ENCODE measurements at places on chromosomes 6 and 20.
A peak's percentile ranks its signal among the peaks of the same experiment; 100 is the strongest.

- DNase-seq = no peak
Measured at GRCh38 chr6:63597141-63598048, 25.1 kb downstream of the LOC128125822 start.

- no peak for DNase-seq
Measured at GRCh38 chr6:44263354-44264100, 1.8 kb downstream of the NFKBIE start.

- no peak for DNase-seq
Measured at GRCh38 chr20:36998652-36999051, 47.1 kb upstream of the SAMHD1 start.

DNA sequence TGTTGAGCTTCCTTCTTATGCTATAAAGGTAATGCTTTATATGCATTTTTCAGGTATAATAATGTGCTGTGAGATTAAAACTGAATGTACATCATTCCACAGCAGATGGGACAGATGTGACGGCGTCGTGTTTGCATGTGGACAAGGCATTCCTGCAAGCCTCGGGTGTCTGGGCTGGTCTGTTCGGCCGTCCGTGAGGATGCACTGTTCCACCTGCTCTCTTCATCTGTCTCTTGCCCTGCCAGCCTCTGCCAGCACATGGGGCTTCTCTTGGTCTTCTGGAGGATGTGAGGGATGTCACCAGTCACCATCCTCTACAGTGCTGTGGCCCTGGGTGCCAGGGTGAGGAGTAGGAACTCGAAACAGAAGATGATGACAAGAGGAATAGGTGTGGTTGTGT is 223.2 kb downstream of the ERMARD start:
- no peak for DNase-seq

DNA sequence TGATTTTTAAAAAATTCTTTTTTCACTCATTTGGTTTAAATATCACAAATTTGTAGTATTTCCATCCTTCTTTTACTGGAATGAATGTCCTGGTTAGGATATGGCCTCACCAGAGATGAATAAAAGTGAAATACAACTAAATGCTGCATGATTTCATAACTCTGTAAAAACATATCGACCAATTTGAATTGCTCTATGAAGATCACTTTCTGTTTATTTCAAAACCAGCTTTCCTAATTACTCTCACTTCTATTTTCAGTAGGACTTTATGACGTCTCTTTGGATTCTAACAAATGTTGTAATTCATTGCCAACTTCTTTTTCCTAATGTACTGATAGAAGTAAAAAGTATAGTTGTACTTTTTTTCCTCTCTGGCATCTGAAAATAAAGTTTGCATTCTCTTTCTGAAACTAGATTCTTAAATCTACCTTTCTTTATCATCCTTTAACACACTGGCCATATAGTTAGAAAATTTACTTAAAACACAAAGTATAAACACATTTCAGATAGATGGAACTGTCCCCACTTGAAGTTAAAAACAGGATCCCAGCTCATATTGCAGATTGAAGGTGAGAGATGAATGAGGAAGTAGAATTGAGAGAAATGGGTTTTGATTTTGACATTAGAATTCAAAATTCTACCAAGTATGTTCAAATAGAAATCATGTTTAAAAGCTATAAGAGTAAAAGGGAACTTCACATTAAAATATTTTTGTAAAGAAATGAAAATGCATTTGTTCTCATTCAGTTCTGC is 40.3 kb upstream of the IL20RA start:
- no peak for DNase-seq

DNA sequence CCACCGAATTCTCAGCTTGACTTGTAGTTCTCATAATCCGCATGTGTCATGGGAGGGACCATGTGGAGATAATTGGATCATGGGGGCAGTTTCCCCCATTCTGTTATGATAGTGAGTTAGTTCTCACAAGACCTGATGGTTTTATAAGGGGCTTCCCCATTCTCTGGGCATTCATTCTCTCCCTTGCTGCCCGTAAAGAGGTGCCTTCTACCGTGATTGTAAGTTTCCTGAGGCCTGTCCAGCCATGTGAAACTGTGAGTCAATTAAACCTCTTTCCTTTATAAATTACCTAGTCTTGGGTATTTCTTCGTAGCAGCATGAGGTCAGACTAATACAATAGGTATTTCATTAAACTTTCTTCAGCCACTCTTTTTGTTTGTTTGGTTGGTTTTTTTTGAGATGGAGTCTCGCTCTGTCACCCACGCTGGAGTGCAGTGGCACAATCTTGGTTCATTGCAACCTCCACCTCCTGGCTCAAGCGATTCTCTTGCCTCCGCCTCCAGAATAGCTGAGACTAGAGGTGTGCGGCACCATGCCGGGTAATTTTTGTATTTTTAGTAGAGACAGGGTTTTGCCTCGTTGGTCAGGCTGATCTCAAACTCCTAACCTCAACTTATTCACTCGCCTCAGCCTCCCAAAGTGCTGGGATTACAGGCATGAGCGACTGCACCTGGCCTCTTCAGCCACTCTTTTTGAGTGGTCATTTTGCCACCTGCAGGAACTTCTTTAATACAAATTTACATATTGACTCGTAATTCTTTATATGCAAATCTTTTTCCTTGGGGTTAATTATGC is 36.3 kb downstream of the GSTA2 start:
- no peak for DNase-seq

- no peak for DNase-seq
Measured at GRCh38 chr6:10451828-10452509, 37.1 kb upstream of the TFAP2A start.

- no peak for DNase-seq
Measured at GRCh38 chr6:7882505-7883257, 27.9 kb downstream of the TXNDC5 start.

GRCh38 chr6:6486595-6486994 is 101.9 kb upstream of the LY86 start:
- DNase-seq = no peak

DNA sequence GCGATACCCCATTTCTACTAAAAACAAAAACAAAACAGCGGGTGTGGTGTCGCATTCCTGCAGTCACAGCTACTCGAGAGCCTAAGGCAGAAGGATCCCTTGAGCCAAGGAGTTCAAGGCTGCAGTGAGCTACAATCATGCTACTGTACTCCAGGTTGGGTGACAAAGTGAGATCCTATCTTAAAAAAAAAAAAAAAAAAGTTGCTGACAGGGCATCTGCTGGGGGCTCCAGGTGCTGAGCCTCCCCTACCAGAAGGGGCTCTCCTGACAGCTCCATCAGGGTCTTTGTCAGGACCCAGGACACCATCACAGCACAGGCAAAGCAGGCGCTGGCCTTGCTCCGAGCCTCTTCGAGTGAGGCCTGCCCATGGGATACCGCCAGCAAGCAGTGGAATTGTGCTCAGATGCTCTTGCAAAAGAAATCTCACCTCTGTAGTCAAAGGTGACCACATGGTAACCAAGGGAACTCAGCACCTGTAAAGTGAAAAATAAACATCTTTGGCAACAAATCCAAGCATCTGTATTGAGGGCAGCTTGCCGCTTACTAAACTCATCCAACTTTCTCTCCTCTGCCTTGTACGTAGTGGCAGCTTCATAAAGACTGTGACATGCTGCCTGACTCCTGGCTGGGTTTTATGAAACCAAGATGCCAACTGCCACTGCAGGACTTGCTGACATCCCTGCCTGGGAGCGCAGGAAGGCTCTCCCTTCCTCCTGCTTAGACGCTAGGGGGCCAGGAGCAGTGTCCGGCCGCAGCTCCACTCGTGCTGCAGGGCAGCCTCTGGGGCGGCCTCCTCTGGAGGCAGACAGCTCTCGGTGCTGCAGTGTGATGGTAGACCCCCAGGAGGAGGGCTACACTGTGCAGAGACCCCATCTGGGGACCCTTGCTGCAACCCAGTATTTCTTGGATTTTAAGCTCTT is 66.9 kb downstream of the PYGB start:
- DNase-seq = peak; percentile 22

DNA sequence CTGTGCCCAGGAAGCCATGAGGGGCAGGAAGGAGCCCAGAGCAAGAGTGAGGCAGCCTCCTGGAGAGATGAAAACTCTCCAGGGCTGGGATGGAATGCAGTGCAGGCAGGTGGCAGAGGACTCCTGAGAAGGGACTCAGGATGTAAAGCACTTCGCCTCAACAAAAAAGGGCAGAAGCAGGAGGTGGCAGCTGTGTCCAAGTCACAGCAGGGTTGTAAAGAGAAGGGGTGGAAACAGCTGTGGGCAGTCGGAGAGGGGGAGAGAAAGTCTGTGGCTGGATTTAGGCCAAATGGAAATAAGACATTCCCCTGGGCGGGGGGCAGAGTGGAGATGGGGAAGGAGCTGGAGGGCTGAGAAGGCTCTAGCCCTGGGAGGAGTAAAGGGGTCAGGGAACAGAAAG is 34.9 kb downstream of the CYP21A2 start:
- DNase-seq = peak; percentile 59

- DNase-seq = no peak
Measured at GRCh38 chr6:53107091-53107490, 41.5 kb downstream of the GCM1 start.

- no peak for DNase-seq
Measured at GRCh38 chr20:44218446-44218845, 7.9 kb upstream of the OSER1 start.

- no peak for DNase-seq
Measured at GRCh38 chr20:4089756-4090487, 74.6 kb upstream of the RNF24 start.

GRCh38 chr6:110938171-110938570 is 20.3 kb upstream of the GTF3C6 start:
- no peak for DNase-seq

GRCh38 chr6:111646942-111647341 is 41.3 kb upstream of the TRAF3IP2 start:
- peak; percentile 60 for DNase-seq

DNA sequence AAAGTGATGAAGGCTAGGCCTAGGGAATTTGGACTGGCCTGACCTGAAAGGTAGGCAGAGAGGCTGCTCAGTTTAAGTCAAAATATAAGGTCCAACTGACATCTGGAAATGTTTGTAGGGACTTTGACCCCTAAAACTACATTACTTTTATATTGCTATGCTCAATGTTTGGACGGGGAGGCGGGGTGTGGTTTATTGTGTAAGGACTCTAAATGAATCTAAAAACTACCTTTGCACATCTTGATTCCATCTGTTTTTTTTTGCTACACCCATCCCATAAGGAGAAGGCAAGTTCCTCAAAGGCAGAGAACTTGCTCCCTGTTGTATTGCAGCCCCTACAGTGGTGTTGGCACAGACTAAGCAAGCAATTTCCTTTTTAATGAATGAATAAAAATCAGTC is 227.1 kb downstream of the HACE1 start:
- no peak for DNase-seq

DNA sequence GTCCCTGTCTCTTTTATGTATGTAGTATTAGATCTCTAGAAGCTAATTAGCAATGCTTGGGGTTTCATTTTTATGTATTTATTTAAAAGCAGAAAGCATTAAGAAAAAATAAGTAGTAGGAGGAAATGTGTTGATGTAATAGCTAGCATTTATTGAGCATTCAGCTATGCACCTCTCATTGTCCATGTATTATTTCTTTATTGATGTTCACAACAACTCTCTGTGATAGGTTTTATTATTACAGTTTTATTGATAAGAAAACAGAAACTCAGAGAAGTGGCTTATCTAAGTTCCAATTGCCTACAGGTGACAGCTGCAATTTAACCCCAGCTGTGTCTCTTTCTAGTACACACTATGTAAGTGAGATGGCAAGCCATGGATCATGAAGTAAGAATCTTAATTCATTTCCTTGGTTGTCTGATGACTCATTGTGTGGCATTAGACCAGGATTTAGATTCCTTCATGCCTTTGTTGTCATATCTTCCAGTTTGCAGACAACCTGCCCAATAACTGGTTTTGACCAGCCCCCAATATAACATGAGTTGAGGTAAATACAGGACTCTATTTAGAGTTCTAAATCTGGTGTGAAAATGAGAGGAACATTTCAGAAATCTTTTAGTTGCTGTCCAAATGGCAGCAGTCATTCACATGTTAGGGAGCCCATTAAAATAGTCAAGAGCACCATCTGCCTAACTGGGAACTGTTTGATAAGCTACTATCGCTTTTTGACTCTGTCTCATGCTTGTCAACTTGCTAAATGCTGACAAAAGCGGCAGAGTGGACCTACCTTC is 170.8 kb upstream of the PHACTR1 start:
- DNase-seq = no peak

- no peak for DNase-seq
Measured at GRCh38 chr6:107418118-107418517, 41.2 kb downstream of the PDSS2 start.

GRCh38 chr6:39821742-39822532 is 29.8 kb downstream of the DAAM2 start:
- peak; percentile 82 for DNase-seq

DNA sequence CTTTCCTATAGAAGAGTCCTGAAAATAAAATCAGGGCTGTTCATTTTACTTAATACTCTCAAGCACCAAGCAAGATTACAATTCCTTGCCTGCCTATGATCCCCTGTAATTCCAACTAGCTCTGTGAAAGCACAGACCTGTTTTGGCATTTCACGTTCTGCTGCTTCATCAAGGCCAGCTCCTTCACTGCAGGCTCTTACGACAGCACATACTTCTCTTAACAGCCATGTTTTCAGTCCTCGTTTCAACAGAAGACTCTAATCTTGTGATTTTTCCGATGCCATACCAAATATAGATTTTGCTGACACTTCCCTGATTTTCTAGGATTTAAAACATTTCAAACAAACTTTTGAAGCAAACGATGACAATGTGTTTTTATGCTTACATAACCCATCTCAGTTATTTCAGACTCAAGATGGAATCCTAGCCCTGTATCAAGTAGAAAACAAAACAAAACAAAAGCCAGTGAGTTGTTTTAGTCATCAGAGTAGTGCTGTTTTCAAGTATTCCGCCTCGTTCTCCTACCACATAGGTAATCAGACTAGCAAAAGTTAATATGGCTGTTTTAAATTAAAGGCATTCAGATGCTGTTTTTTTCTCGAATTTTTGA is 616.5 kb upstream of the CITED2 start:
- no peak for DNase-seq

DNA sequence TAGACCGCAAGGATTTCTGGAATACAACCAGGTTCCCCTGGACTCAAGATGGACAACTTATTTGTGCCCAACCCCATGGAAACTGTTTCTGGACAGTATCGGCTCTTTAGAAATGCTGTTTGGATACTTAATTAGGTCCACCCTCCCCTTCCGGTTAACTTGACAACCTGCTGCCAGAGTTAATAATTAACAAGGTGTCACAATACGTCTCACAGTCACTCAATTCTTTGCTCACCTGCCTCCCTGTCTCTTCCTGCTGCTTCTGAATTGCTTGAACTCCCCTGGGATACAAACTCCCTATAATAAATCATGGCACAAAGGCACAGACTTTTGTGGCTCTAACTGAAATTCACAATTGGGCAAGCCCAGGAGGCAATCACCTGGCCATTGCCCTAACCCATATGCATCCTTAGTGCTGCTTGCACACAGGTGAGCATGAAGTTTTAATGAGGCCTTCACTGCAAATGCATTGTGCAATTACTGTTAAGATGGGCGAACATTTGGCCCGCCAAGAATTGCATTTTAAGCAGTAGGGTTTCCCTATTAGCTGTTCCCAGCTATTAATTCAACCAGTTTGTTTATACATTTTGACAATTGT is 504.4 kb upstream of the NOX3 start:
- no peak for DNase-seq

DNA sequence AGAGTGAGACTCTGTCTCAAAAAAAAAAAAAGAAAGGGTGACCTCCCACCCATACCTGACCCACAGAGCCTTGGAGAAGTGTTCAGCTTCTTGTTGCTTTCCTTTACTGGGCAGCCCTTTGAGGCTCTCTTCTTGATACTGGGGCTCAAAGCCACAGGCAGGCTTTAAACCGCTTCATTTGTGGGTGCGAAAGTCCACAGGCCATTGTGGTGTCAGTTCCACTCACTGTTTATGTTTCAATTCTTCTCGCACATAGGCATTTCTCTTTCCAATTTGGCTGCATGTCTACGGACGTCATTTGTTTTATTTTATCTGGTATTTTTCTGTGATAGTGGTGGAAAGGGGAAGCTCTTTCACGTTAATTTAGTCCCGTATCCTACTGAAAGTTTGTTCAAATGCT is 34.6 kb downstream of the PPARD start:
- DNase-seq = no peak

All from left hindlimb (tissue), 1 donor.